ENCODE measurements at places on chromosomes 7 and 10.

GRCh38 chr10:103125323-103126267 is 67.5 kb downstream of the NT5C2 start:
- no peak for DNase-seq

DNA sequence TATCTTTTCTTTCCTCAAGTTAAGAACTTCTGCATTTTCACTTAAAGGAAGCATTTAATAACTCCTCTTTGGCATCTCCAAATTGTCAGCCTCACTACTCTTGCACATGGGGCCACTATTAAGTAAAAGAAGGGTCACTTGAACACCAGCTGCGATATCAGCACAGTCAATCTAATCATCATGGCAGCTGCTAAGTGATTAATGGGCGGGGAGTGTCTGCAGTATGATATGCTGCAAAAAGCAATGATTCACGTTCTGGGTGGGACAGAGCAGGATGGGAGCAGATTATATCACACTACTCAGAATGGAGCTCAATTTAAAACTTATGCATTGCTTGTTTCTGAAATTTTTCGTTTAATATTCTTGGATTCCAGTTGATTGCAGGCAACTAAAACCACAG is 447.4 kb upstream of the PFKP start:
- DNase-seq: no peak

GRCh38 chr10:117532451-117533107 is 10.0 kb upstream of the EMX2 start:
- DNase-seq: no peak

DNA sequence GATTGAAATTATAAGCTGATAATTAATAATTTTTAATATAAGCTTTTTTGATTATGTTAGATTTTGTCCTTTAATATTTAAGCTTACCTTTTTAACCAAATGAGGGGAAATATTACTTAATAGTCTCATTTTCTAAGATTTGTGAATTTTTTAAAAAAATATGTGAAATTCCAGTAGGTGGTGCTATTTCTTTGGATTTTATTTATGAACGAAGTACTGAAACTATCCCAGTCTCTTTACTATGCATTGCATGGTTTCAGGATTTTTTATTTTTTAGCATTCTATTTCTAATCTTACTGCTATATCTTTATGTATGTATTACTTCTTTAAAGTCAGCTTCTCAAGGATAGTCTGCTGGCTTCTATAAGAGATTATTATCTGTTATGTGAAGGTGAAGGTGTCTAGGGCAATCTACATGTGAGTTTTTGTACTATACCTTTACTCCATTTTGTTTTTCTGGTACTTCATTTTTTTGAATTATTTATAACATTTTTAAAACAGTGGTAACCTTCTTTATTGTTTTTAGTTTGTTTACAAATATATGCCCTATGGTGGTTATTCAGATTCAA is 78.3 kb downstream of the ATRNL1 start:
- DNase-seq: no peak

DNA sequence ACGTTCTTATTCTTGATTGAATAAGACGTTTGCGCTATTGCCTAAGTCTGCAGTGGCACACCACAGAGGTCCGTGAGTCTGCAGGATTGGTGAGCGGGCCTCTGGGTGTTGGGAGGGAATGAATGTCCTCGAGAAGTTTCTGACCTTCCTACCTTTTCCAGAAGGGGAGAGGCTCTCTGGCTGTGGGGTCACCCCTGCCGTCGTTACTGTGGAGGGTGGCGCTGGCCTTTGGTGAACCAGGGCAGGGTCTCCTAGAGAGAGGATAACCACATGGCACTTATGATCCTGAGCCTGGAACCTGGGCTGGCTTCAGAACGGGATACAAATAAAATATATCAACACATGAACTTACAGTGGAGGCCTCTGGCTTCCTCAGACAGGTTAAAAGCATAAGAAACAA is 13.8 kb downstream of the IL15RA start:
- DNase-seq: no peak

DNA sequence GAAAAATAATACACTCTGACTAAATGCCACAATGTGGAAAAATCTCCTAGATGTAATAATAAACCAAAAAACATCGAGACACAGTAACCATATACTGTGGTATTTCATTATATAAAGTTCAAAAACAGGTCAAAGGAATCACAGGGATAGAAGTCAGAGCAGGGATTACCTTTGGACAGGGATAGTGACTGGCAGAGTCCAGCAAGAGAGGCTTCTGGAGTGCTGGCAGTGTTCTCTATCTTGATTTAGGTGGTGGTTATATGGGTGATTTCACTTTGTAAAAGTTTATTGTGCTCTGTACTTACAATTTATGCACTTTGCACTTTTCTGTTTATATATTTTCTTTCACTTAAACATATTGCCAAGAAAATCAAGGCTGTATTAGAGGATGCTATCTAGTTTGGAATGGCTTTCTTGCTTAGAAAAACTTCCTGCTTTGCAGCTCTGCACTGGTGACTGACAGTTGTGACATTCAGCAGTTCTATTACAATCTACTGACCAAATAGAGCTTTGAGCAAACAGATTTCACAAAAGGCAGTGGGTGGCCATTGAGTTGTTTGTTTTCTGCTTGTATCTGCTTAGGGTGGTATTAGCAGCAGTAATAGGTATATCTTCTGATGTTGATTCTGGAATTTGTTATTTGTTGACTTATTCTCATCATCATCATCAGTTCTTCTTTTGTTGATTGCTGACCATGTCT is 263.6 kb upstream of the LRGUK start:
- no peak for DNase-seq

DNA sequence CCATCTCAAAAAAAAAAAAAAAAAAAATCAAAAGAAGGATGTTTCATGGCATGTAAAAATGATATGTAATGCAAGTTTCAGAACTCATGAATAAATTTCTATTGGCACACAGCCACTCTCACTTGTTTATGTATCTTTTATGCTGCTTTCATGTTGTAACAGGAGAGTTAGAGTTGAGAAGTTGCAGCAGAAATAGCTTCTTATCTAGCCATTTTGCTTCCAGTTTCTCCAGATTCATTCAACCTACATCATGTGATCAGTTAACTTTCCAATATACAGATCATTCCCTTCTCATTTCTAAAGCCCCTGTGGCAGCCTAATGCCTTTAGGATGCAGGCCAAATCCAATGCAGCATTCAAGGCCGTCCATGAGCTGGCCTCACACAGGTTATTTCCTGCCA is 30.4 kb downstream of the ZNF786 start:
- DNase-seq: no peak

DNA sequence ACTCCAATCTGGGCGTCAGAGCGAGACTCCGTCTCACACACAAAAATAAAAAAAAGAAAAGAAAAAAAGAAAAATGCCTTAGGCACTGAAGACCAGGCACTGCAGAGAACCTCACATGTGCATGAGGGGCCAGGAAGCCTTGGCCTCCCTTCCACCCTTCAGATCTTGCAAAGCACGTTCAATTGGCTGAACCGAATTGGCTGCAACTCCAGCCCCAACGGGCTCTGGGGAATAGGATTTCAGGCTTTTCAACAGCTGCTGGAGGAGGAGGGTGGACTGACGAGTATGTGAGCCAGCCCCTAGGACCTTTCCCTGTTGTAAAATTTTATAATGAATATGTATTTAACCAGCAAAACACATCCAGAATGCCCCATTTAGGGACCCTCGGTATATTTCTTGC is 16.7 kb downstream of the TMEM120A start:
- no peak for DNase-seq

DNA sequence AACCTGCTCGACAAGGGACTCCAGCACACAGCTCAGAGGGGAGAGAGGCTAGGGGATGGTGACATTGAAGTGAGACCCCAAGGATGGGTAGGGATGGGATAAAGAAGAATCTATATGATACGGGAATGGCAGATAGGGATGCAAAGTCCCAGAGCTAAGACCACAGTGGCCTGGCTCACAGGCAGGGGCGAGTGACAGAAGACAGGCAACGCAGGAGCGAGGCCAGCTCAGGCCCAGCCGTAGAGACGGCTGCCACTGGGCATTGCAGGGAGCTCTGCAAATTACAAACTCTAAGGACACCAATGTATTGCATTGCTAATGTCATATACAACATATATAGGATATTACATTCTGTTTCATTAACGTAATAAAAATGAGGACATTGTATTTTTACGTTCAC is 131.4 kb downstream of the TCERG1L start:
- DNase-seq: no peak

DNA sequence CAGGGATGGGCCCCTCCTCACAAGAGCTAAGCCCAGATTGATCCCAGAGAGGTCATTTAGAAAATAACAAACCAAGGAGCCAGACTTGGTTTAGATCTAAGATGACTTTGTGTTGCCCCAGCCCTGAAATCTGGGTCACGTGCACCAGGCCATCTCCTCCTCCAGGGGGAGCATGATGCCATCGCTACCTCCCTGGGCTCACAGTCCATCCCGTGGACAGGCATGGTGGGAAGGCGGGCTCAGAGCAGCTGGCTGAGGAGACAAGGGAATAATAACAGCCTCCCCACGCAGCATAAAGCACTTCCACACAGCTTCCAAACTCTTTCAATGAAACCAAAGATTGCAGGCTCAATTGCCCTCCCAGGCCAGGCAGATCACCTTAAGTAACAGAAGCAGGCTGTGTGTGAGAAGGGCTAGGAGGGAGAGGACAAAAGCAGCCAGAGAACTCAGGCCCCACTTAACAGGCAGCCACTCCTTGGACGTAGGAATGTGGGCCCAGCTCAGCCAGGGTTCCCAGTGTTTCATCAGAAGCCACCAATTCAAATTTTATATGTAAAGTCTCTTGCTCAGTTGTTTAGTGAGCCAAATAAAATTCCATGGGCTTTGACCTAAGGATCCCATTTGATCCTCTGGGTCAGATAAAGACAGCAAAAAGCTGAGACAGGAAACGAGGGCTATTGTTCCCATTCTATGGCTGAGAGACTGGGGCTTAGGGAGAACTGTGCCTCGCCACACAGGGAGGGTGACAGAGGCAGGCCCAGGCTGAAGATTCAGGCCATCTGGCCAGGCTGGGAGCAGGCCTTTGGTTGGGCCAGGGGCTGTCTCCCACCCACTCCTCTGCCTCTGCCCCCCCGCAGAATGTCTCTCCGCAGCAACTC is 100.2 kb downstream of the COL13A1 start:
- peak; percentile 82 for DNase-seq

DNA sequence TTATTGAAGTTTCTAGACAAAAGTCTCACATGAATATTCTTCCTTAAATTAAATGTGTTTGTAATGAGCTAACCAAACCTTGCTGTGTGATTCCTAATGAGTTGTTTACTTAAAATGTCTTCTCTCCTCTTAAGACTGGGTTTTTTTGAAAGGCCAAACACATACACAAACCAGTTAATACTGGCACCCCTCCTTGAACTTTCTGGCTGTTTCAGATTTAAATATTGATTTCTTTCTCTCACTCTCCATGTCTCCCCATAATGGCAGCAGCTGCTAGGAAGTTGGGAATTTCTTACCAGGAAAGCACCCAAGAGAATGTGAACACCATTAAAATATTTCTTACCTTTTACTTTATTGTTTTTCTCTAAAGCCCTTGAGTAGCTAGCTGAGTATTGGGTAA is 11.4 kb upstream of the PTN start:
- DNase-seq: no peak

DNA sequence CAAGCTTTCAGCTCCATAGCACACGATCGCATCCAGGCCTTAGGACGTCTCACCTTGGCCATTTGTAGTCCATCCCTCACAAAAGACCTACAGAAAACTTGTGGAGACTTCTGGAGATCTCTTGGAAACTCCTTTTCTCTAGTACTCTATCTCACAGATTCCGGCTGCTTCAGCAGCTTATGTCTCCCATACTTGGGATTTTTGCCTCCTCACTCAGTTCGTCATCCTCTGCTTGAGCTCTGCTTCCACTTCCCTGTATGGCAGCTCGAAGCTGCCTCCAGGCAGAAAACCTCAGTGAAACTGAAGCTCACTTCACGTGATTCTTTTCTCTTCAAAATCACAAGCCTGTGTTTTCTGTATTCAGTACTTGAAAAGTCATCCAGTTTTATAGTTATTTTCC is 178.7 kb upstream of the GDF10 start:
- no peak for DNase-seq

DNA sequence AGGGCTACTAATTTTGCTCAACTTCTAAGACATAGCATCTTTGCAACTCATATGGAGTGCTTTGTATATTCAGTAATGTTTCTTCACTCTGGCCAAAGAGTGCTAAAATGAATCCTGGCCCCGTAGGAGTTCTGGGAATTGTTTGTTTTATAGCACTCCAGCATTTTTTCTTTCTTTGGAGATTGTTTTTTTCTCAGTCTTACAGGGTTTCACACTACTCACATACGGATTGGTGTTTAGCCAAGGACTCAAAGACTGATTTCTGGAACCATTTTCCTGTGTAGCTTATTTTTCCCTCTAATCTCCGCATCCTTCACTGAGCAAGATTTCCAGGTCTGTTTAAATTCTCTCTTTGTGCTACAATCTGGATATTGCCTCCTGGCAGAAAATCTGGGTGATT is 6.4 kb downstream of the TAS2R41 start:
- no peak for DNase-seq

GRCh38 chr10:34845070-34845469 is 30.0 kb upstream of the PARD3 start:
- no peak for DNase-seq

GRCh38 chr7:115346685-115347084 is 424.8 kb downstream of the MDFIC start:
- no peak for DNase-seq

- no peak for DNase-seq
Observed at GRCh38 chr10:101007099-101007711, 7.6 kb downstream of the LZTS2 start.

GRCh38 chr10:126868371-126868770 is 36.9 kb upstream of the DOCK1 start:
- DNase-seq: no peak

DNA sequence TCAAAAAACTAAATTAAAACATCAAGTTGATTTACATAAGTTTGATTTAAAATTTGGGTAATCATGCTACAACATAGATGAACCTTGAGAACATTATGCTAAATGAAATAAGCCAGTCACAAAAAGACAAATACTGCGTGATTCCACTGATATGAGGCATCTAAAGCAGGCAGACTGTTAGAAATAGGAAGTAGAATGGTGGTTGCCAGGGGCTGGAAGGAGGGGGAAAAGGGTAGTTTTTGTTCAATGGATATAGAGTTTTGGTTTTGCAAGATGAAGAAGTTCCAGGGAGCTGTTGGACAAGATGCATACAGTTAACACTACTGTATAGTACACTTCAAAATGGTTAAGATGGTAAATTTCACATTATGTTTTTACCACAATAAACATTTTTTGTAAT is 45.0 kb upstream of the IFRD1 start:
- no peak for DNase-seq

GRCh38 chr7:151517601-151518104 is 2.0 kb downstream of the RHEB start:
- no peak for DNase-seq

Measured in HuH-7.5 (cell line).